ENCODE measurements at places on chromosomes 4 and X. TPM values are rescaled to one million over a fixed set of nuclear protein-coding genes. Genes with fewer than 3 reads are reported as not detected.

DNA sequence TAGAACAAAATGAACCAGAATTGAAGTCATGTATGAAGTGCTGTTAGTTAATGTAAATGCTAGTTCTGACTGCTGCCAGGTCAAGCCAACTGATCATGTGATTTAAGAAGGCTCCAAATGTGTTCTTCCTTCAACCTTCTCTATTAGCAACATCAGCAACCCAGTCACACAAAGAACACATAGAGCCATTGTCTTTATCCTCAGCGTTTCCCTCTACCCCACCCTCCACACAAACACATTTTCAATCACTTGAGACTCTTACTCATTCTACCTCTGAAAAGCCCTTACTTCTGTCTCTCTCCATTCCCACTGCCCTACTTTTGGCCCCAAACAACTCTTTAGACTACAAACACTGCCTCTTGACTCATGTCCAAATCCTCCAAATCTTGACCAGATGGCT, 89.7 kb upstream of the KDR start:
- no peak for DNase-seq

GRCh38 chrX:41596596-41596995, 92.2 kb upstream of the GPR34 start:
- DNase-seq, result no peak

- DNase-seq, result no peak
Measured at GRCh38 chr4:142291299-142292050, 554.6 kb downstream of the INPP4B start.

DNA sequence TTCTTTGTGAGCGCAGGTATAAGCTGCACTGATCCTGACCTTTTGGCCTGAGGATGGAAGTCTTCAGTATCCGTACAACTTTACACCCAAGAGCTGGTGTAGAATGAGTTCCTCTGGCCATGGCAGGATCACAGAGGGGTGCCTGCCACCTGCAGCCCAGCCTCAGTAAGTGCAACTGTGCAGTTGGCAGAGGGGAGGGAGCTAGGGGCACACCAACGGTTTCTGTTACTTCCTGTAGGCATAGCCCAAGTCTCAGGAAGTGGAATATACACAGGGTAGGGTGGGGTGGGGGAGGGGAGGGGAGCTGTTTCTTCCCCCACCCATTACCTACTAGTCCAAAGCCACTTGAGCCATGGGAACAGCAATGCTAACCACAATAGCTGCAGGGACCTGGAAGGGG, 85.4 kb upstream of the GBA3 start:
- DNase-seq, result no peak

GRCh38 chrX:111170017-111170416, 74.0 kb downstream of the PAK3 start:
- DNase-seq, result no peak

The GLRA3 gene
- 0.11 TPM for polyA plus RNA-seq
